ENCODE measurements at places on chromosomes 16 and 17.

DNA sequence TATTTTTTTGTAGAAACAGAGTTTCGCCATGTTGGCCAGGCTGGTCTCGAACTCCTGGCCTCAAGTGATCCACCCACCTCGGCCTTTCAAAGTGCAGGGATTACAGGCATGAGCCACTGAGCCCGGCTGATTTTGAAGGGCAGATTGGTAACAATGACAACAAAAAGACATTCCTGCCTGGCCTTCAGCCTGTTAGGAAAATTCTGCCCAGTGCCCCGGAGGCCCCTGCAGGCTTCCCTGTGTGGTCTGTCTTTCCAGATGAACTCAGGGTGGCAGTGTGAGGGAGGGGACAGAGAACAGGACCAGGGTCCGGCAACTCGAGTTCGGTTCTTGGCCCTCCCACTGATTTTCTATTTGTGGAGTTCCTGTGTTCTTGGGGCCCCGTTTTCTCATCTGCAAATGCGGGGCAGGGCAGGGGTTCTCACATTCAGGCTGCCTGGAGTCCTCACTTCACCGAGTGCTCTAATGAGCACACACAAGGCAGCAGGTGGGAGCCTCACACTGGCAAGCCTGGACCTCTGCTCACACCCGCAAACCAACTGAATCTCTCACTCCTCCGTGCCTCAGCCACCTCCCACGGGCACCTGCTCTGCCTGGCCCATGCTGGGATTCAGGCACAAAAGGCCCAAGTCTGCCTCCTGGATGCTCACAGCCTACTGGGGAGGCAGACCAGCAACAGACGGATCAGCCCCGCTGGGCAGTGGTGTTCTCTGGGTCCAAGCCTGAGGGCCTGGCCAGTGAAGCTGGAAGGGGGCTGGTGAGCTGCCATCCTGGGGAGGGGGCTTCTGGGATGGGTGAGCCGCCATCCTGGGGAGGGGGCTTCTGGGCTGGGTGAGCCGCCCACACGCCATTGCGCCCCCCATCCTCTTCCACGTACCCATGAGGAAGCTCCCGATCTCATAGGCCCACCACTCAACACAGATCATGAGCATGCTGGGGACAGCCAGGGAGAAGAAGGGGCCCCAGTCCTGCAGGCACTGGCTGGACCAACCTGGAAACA, 10.3 kb downstream of the SLC47A2 start:
- no peak for DNase-seq

GRCh38 chr16:48434653-48435317, 49.6 kb upstream of the SIAH1 start:
- DNase-seq: no peak

DNA sequence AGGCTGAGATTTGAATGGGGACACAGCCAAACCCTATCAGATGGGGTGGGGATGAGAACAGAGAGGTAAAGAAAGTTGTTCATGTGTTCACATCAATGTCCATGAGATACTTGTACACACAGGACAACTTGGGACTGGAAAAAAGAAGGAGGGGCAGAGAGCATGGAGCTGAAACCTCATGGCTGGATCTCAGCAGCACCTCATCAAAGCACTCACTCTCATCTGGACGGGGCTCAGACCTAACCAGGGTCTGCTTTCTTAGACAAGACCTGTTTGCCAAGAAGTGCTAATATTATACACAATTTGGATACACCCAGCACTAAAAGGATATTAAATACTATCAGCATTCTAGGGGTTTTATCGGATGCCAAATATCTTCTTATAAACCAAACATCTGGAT, 399.8 kb downstream of the SLC39A11 start:
- DNase-seq: no peak

DNA sequence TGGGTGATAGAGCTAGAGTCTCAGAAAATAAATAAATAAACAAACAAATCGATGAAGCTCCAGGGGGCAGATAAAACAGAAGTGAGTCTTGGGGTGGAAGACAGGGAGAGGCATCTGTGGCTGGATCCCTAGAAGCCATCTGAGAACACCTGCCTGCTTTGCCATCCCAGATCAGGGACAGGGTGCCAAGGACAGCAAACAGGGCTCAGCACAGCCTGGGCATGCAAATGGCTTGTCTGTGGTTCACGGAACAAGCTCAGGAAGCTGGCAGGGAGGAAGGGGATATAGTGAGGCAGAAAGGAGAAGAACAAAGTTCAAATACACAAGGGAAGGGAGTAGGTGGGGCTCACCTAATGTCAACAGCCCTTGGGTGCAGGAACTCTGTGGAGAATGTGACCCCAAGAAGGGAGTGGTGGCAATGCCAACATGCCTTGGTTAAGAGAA, 27.5 kb downstream of the TRIM25 start:
- no peak for DNase-seq

DNA sequence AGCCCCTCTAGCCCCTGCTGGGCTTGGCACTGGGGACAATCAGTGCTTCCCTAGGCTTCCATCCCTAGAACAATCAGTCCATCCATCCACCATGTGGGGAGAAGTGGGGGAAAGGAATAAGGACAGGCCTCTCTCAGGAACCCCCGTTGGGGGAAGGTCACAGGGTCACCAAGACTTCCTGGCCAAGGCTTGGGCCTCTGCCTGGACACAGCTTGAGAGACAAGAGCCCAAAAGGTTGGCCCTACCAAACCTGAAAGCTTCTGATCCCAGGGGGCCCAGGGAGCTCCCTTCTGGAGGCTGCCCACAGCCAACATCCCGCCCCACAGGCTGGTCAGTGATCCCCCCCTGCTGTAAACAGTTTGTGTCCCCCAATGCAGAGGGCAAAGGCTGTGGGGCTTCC, 16.2 kb upstream of the MTMR4 start:
- no peak for DNase-seq

DNA sequence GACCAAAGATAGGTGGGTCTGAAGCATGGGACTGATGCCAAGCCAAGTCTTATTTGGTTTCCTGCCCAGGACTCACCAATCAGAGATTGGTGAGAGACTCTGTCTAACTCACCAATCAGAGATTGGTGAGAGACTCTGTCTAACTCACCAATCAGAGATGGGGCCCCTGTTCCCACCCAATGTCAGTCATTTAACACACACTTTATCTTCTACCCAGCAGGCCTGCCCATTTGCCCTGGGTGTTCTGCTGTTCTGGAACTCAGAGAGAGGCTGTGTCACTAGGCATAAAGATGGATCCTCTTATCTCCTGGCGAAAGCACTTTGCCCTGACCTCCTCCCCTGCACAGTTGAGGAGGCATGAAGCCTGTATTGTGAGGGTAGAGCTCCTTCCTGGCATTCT, 5.4 kb upstream of the RHOT1 start:
- peak; percentile 99 for DNase-seq

- DNase-seq: no peak
Observed at GRCh38 chr17:11739848-11740247, 141.6 kb downstream of the DNAH9 start.

- no peak for DNase-seq
Observed at GRCh38 chr16:57108432-57108831, 16.0 kb downstream of the CPNE2 start.

- no peak for DNase-seq
Observed at GRCh38 chr16:4094127-4094773, 22.0 kb downstream of the ADCY9 start.

GRCh38 chr16:72840631-72841381, 207.1 kb downstream of the ZFHX3 start:
- DNase-seq: no peak

DNA sequence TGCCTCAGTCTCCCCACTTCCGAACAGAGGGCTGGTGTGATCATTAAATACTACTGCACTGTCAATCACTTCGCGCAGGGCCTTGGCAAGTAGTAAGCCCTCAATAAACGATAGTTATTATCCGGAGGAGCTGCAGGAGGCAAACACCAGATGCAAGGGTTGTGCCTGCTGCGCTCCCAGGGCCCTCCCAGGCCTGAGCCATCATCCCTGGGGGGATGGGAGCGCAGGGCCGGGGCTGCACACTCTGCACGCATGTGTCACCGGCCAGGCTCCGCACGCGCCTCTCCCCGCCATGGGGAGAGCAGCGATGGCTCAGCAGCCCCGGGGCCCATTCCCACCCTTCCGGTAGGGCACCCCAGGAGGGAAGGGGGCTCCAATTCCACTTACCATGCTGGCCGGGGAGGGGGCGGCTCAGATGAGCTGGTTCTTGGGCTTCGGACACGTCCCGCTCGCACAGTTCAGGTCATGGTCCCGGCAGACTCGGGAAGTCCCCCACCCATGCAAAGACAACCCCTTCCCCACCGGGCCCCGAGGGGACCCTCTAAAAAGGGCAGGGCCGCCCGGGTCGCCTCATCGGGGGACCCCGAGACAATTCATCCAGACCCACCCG, 681 bp downstream of the XPO6 start:
- peak; percentile 80 for DNase-seq

GRCh38 chr17:82229698-82230608, 1.1 kb downstream of the SLC16A3 start:
- peak; percentile 15 for DNase-seq

DNA sequence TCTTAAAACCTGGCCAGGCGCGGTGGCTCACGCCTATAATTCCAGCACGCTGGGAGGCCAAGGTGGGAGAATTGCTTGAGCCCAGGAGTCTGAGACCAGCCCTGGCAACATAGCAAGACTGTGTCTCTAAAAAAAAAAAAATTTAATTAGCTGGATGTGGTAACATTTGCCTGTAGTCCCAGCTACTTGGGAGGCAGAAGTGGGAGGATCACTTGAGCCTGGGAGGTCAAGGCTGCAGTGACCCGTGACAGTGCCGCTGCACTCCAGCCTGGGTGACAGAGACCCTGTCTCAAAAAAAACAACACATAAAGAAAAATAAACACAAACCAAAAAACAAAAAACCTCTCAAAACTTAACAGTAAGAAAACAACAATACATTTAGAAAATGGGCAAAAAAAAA, 106.3 kb downstream of the SMG6 start:
- DNase-seq: no peak

DNA sequence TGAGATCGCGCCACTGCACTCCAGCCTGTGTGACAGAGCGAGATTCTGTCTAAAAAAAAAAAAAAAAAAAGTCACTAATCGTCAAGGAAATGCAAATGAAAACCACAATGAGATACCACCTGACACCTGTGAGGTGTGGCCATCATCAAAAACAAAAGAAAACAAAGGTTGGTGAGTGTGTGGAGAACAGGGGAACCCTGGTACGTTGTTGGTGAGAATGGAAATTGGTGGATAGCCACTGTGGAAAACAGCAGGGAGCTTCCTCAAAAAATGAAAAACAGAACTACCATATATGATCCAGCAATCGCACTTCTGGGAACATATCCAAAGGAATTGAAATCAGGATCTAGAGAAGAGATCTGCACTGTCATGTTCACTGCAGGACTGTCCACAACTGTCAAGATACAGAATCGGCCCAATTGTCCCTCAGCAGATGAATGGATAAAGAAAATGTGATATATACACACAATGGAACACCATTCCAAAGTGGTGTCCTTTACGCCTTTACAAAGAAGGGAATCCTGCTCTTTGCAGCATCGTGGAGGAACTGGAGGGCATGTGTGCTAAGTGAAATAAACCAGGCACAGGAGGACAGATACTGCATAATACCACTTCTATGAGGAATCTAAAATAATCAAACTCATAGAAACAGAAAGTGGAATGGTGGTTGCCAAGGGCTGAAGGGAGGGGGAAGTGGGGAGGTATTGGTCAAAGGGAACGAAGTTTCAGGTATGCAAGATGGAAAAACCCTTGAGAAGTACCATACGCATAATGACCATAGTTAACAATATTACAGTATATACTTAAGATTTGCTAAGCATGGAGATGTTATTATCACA, 63.5 kb upstream of the PLCG2 start:
- no peak for DNase-seq

DNA sequence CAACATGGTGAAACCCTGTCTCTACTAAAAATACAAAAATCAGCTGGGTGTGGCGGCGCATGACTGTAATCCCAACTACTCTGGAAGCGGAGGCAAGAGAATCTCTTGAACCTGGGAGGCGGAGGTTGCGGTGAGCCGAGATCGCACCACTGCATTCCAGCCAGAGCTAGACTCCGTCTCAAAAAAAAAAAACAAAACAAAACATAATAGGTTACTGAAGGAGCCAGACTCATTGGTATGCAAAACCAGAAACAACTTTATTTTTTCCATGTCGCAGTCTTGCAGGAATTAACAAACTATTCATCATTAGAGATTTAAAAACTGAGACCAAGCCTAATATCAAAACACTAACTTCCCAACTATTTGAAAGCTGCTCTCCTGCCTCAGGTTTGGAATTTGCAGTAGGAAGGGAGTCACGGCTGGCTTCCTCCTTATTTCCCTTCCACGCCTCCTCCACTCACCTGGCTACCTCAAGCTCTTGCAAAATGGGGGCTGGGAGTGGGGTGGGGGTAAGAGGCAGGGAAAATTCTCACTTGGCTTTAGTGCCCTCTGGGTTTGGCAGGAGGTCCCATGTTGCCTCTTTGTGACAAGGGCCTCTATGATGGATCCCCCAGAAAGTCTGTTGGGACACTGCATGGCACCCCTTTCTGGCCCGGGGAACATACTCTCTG, 34.1 kb upstream of the MYH10 start:
- no peak for DNase-seq

GRCh38 chr16:10983159-10983558, 38.8 kb downstream of the CLEC16A start:
- no peak for DNase-seq

- DNase-seq: no peak
Observed at GRCh38 chr16:84087466-84088151, 29.1 kb downstream of the MBTPS1 start.

- DNase-seq: no peak
Observed at GRCh38 chr17:2892305-2892971, 96.2 kb downstream of the RAP1GAP2 start.

DNA sequence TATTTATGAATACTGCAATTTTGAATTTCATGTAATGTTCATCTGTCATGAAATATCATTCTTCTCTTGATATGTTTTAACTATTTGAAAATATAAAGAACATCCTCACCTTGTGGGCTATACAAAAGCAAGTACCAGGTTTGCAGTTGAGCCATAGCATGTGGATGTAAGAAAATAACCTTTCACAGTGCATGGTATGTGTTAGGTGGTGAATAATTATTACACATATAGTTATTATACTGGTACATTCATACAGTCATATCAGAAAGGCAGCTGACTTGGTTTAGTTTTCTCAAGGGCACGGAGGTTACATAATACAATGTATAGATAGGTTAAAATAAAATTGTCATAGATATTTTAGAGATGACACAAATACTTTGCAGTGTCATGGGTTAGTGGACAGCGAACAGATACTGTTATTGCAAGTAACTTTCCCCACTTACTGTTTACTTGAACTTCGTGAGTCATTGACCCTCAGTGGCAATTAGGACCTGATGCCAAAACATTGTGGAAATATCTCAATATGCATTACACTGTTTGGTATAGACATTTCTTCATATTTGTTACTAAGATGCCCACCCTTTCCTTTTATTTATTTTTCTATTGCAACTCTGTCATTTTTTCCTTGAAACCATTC, 445.4 kb upstream of the GOT2 start:
- no peak for DNase-seq

GRCh38 chr16:74984529-74985296, at the start of gene WDR59:
WDR59 (minus strand) TSS chr16:74985123; CDS start chr16:74985017, 106 bp downstream.
- peak; percentile 100 for DNase-seq
